ENCODE measurements at places on chromosomes 7 and 10.
A peak's percentile ranks its signal among the peaks of the same experiment; 100 is the strongest.

DNA sequence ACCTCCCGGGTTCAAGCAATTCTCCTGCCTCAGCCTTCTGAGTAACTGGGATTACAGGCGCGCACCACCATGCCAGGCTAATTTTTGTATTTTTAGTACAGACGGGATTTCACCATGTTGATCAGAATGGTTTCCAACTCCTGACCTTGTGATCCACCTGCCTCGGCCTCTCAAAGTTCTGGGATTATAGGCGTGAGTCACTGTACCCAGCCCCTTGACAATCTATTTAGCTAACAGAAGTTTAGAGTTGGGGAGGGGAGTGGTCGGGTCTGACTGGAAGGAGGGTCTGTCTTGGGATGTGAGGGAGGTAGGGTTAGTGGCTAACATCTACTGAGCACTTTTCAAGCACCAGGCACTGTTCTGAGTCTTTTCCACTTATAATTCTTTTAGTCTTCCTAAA is 27.0 kb upstream of the ZCCHC24 start:
- no peak for DNase-seq

DNA sequence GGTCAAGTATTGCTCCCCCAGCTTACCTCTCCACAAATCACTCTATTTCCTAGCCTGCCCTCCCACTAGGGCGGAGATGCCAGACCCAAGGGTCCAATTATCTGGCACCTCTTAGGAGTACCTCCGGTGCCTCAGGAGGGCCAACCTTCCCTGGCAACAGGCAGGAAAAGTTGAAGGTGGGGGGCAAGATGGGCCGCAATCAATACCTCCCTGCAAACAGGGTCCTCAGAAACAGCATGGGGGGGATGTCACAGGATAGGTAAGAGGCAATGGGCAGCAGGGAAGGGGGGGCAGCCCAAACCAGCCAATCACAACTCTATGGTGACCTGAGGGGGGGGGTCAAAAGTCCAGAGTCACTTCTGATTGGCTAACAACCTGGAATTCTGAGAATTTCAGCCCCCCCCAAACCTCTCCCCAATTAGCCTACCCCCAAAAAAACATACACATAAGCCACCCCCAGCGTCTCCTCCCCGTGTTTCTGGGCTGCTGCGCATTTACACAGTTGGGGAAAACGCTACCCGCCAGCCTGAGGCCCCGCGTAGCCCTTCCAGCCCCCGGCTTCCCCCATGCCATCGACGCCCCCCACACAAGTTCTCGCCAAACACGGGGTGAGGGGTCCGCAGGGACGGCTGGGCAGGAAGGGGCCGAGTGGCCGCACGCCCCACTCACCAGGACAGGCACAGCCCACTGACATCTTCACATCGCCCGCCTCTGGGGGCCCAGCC is 589 bp downstream of the LDB1 start:
- DNase-seq: peak; percentile 24

- no peak for DNase-seq
Measured at GRCh38 chr7:100402241-100402640, 26.3 kb downstream of the ZCWPW1 start.

- no peak for DNase-seq
Measured at GRCh38 chr10:6504296-6504695, 75.8 kb downstream of the PRKCQ start.

DNA sequence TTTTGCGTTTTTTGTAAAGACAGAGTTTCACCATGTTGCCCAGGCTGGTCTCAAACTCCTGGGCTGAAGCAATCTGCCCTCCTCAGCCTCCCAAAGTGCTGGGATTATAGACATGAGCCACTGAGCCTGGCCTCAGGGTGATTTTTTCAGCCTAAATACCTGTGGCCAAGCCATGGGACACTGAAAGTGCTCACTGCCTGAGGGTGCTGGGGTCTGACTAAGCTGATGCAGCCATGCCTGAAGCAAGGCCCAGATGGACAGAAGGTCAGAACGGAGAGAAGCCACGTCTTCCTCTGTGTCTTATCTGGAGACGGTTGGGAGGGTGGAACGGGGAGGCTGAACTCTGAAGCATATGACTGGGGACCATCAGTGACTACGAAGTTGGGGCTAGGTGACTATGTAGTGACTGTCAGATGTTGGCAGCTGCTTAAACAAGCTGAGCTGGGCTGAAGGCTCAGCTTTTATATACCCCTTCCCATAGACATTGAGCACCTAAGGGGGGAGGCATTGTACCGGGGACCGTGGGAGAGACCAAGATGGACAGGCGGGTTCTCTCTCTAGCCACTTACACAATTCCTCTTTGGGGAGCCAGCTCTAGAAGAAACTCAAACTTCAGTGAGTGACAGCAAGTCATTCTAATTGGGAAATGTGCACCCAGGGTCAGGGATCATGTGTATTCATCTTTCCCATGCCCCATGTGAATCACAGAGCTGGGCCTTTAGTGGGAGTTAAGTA is 73.3 kb upstream of the HABP2 start:
- no peak for DNase-seq

DNA sequence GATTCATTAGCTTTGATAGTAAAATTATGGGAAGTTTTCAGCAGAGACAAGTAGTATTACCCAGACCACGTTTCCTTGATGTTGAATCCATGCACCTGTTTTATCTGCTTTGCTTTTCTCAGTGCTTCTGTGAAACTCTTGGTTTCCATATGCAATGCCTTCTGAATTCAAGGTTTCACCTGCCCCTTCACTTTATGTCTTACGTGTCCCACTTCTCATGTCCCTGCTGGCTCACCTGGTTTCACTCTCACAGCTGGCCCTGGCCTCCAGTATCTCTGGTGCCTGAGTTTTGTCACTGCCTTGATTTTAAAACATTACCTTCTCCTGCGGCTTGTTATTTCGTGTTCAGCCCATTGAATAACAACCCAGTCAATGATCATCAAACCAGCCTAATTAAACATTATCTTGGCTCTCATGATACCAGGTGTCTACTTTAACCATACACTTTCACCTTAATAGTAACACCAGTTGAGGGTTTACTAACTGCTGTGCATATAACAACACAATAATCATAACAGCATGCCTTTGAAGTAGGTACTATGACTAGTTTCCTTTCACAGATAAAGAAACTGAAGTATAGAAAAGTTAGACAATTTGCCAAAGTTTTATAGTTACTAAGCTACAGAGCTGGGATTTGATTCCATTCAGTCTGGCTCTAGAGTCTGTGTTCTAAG is 175.7 kb upstream of the PCLO start:
- DNase-seq: no peak

DNA sequence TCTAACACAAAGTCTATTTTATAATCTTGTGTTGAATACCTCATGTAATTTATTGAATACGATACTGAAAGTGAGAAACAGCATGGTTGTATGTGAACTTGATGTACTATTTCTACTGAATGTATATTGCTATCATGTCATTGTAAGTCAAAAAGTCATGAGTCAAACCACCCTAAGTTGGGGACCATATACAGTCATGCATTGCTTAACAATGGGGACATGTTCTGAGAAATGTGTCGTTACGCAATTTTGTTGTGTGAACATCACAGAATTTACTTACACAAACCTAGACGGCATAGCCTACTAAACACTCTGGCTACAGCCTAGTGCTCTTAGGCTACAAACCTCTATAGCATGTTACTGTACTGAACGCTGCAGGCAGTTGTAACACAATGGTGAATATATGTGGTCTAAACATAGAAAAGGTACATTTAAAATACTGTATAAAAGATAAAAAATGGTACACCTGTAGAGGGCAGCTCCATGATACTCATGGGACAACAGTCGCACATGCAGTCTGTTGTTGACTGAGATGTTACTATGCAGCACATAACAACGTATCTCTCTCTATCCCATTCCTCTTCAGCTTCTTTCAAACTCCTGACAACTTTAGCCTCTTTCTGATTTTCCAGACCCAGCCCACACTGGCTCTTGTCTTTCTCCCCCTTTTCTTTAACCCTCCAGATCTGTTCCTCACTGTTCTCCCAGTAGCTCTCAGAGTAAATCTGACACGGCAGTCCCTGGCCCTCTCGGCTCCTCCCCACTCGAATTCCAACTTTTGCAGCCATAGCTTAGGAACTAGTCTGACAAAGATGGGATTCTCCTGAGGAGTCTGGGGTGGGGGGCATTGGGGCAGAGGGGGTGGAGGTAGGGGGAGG is 90.1 kb downstream of the SNX10 start:
- no peak for DNase-seq

GRCh38 chr10:20817646-20818045 is 79.5 kb downstream of the NEBL start:
- no peak for DNase-seq

GRCh38 chr10:57294698-57295097 is 933.6 kb upstream of the ZWINT start:
- DNase-seq: no peak

GRCh38 chr10:114626841-114627240 is 31.2 kb downstream of the ABLIM1 start:
- no peak for DNase-seq

DNA sequence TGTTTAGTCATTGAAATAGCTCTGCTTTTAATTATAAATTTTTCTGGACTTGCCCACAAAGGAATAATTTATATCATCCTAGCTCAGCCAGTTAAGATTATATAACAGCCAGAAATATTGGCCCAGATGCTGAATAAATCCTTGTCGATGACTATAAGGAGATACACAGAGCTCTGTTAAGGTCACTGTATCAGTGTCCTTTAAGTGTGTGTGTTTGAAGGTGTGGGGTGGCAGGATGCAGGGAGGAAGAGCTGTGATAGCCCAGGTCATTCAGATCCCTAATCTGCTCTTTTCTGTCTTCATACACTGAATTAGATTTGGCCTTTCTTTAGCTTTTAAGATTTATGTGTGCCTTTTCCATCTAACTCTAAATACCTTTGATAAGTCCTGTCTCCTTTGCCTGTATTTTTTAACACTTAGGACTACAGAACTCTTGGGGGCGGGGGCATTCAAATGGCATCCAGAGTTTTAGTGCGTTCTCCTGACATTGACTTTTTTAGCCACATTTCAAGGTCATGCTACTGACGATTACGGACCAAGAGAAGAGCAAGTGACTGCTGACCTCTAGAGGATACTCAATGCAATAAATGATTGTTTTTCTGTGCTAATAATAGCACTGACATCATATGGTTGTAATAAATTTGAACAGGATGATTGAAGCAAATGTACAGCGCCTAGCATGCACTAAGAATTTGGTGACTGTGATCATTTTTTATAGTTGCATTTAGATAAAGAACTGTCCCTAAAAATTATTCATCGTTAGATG is 172.3 kb downstream of the CACNB2 start:
- DNase-seq: no peak

DNA sequence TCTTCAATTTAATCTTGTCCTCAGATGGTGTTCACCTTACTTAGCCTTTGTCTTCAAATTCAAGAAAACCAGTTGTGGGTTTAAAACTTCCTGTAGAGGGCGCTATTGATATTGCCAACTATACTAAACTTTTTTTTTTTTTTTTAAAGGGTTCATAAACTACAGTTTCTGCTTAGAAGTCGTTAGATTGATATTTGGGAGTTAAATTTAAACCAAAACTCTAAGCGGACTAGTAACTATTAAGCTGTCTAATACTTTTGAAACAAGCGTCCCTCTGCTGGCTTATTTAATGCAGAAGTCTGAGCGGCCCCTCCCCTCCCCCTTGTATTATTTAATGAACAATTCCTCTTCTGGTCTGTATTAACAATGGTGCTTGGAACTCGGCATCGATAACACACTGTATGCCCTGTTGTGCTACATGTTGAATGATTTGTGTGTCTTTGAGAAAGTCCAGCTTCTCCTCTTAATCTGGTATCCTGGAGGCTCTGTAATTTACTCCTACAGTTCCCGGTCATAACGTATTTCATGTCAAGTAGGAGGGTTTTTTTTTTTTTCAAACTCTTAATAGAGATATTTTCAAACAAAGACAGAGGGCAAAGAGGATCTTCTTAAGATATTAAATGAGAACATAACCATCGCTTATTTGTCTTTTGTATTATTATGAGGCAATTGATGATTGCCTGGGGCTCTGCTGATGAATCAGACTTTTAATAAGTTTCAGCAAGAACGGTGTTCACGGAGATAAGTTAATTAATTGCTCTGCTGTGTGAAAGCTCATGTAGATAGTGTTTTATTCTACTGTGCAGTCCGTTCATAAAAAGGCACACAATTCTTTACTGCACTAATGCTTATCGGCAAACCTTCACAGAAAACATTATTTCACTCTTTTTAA is 22.6 kb upstream of the CREB5 start:
- no peak for DNase-seq

- no peak for DNase-seq
Measured at GRCh38 chr7:130386876-130387275, 6.6 kb downstream of the CPA1 start.

DNA sequence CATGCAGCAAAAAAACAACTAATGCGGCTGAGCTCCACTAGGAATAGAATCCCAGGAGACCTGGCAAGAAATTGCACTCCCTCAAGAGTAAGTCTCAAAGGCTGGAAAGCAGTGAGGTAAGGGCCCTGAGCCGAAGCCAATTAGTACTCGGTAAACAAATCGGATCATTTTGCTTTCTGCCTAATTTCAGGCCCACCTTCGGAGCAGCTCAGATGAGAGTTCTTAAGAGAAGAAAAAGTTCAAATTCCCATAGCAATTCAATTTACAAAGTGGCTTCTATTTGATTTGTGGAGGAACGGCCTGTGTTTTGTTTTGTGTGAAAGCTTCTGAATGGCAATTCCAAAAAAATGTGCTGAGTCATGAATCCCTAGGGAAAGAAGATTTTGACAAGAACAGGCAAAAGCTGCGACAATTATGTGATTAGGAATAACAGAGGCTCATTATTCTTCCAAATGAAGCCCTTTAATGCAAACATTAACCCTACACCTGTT is 60.9 kb downstream of the SLC16A9 start:
- no peak for DNase-seq

DNA sequence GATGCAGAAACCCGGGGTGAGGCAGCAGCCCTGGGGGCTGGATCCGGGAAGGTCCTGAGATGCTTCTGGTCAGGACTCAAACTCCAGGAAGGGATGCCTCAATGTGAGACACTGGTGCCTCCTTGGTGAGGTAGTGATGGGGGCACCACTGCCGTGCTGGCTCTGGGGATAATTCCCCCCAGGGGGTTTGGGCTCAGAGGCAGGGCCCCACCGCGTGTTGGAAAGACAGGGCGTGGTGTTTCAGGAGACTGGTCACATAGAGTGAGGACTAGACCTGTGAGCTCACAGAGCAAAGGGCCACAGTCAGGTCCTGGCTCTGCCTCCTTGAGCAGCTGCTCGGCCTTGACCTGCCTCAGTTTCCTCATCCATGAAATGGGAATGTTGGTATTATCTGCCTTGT is 361.9 kb downstream of the GLRX3 start:
- DNase-seq: no peak

- DNase-seq: no peak
Measured at GRCh38 chr7:110522761-110523200, 568.1 kb upstream of the LRRN3 start.

- no peak for DNase-seq
Measured at GRCh38 chr7:42117201-42117600, 119.8 kb downstream of the GLI3 start.
